ENCODE measurements at places on chromosomes 4 and X.

DNA sequence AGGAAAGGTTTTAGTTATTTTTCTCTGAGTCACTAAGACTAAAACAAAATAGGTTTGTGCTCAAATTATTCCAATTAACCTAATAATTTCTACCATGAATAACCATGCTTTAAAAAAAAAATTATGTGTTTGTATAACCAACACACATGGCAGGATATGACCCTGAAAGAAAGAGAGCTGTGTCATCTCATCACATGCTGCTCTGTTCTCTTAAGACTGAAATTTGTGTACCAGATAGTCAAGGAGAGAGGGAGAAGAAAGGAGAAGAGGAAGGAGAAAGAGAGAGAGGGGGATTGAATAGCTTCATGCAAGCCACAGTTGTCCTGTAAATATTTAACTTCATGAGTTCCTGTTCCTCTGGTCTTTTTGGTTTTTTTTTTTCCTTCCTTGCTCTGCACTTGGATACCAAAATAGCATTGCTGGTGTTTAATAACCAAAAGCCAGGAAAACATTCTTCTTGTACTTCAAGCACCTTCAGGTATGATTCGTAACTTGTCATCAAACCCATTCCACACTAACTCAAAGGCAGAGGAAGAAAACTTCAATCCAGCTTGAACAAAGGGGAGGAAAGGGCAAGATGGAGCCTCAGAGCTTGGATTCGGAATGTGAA is 6.4 kb upstream of the PROM1 start:
- DNase-seq: no peak

DNA sequence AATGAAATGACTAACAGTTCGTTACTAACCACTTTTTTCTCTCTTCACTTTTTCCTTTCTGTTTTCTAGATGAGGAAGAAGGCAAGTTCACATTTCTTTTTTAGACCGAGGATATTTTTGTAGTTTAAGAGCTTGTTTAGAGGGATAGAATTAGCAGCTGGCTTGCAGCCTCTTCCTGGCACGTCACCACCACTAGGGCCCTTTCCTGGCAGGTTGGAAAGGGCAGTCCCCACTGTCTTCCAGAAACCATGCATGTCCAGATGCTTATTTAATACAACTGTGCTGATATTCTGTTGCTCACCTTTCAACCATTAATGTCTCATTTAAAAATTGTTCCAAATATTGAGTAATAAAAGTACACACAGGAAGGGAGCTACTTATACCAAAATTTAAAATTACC is 209.5 kb upstream of the PACRGL start:
- DNase-seq: no peak

GRCh38 chr4:95102162-95102790 is 344.5 kb downstream of the BMPR1B start:
- no peak for DNase-seq

- DNase-seq: no peak
These were observed 53.5 kb downstream of the BMP3 start for GRCh38 chr4:81084029-81084428.

- no peak for DNase-seq
These were observed 405 bp upstream of the HS3ST1 start for GRCh38 chr4:11428899-11429698.

- DNase-seq: no peak
These were observed 33.7 kb upstream of the STAG2 start for GRCh38 chrX:123927845-123928244.

DNA sequence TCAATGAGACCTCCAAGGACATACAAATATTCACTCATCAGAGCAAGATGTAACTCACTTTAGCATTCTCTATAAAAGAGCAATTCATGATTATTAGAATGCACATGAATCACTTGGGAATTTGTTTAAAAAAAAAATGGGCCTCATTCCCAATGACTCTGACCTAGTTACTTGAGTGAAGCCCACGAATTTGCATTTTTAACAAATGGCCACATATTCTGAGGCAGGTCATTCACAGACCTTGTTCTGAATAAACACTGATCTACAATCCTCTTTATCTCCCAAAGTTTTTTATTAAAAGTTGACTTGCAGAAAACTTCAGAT is 255.1 kb upstream of the VEGFC start:
- no peak for DNase-seq

GRCh38 chr4:185587030-185587426 is 51.7 kb upstream of the PDLIM3 start:
- no peak for DNase-seq

DNA sequence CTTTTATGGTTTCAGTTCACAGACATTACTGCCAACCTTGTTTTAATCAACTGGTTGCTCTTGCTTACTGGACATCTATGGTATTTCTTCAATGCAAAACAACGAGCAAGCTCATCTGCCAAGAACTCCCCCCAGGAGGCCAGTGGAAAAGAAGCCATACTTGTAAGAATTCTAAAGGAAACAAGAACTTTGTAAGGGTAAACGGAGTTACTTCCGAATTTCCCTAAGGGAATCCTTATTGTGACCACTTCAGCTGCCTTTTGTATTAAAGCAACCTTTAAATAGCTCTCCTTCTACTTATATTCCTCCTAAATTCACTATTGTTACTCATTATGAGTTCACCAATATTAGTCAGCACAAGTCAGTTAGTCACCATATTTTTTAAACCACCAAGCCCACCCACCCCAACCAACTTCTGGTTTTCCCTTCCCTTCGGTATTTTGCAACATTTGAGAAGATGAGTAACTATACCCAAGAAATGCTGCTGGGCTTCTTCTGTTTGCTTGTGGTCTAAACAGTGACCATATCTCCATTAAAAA is 602.8 kb upstream of the DIPK2B start:
- peak; percentile 37 for DNase-seq

DNA sequence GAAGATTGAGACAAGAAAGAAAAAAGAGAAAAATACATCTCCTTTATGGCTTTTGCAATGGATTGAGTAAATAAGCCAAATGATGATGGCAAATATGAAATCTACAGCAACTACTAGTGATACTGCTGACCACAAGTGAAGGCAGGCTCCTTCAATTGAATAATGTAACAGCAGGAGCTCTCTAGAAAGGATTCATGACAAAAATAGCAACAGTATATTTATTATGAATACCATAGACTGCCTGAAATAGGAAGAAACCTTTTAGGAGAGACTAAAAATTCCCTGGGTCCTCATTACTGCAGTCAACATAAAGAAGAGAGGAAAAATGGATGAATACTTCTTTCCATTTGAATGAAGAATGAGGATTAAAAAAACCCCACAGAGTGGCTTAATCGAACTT is 306.8 kb upstream of the ANXA10 start:
- DNase-seq: no peak

DNA sequence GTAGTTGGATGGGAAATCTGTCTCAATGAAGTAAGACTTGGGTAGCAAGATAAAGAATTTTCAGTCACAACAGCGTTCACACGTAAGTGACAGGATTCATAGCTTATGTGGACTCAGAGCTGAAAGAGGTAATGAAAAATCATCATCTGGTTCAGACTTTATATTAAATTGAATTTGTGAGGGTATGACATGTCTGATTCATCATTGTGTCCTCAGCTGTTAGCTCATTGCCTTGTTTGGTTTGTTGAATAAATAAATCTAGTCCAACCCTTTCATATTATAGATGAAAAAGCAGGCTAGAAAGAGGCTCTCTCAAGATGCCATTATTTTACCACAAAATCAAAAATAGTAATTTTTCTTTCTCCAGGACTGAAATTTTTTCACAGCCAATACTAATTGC is 2.7 kb upstream of the CYSLTR1 start:
- no peak for DNase-seq
